H54 (cell line): ENCODE measurements at places on chromosomes 3 and 15.
A peak's percentile ranks its signal among the peaks of the same experiment; 100 is the strongest.

- DNase-seq, result no peak
These were observed 18.1 kb downstream of the FAM81A start for GRCh38 chr15:59456114-59456513.

GRCh38 chr15:85496551-85497171 lies 116.3 kb downstream of the AKAP13 start:
- DNase-seq, result no peak

- no peak for DNase-seq
These were observed 99.1 kb downstream of the SLC49A4 start for GRCh38 chr3:122893754-122894668.

DNA sequence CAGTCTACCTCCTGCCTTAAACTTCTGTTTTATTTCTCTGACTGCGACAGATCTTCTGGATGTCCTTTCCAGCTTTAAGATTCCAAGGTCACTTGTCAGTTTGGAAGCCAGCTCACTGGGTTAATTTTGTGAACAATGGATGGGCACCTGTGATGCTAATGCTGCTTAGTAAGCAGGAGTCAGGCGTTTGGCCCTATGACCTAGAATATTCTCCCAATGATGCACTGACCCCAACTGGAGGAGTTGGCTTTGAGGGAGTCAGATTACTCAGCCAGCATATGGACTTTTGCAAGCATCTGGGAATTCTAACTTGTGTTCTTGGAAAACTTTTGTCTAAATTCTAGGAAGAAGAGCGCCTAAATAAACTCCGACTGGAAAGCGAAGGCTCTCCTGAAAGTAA lies 28.1 kb downstream of the HACD3 start:
- no peak for DNase-seq

- DNase-seq, result no peak
These were observed 262.9 kb downstream of the ZMAT3 start for GRCh38 chr3:178808748-178809147.

DNA sequence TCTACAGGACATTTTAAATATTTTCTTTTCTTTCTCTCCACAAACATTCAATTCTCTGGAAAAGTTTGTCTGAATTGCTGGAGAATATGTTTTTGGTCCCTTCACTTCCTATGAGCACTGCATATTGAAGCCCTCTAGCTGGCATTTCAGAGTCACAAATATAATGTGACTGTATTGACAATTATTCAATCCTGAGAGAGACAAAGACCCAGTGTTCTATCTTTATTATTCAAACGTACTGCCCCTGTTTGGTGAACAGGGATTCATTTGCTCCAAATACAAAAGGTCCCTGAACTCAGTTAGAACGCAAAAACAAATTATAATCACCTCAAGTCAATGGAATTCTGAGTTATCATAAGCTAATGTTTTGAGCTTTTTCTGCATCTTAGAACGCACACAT lies 173.1 kb upstream of the CDIN1 start:
- no peak for DNase-seq

- DNase-seq, result no peak
These were observed 9.1 kb downstream of the CDAN1 start for GRCh38 chr15:42727750-42728381.

DNA sequence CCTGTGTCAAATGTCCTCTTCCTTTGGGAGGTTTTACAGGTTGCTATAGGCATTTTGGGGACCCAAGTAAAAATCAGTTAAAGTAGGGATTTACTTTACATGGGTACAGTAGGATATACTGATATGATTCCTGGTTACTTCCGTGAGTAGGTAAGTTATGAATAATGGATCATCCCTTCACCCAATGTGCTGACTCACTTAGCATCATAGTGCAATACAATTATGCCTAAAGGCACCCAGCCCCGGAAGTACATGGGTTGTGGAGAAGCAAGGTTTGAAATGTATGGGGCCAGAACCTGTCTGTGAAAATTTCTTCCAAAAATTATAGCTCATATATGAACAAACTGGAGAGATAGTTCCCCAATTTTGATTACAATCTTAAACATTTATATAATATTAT lies 64.0 kb downstream of the GLB1 start:
- DNase-seq, result peak; percentile 40

DNA sequence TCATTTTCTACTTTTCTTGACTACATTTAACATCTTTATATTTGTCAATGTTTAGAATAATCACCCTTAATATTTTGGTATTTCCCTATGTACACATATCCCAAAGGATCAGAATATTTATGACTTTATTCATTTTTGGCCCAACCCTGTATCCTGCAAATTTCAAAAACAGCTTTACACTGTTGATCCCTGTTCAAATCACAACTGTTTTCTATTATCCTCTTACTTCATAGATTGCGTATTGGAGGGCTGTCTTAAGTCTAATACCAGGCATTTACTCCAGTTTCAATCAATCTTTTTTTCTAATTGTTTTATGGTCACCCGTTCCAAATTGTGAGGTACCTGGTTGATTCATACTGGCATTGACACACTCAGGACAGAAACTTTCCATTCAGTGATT lies 107.9 kb downstream of the RPL22L1 start:
- DNase-seq, result no peak

- no peak for DNase-seq
These were observed 951 bp downstream of the POMGNT2 start for GRCh38 chr3:43104660-43105595.

GRCh38 chr3:69113536-69113935 lies 8.9 kb downstream of the LMOD3 start:
- no peak for DNase-seq

DNA sequence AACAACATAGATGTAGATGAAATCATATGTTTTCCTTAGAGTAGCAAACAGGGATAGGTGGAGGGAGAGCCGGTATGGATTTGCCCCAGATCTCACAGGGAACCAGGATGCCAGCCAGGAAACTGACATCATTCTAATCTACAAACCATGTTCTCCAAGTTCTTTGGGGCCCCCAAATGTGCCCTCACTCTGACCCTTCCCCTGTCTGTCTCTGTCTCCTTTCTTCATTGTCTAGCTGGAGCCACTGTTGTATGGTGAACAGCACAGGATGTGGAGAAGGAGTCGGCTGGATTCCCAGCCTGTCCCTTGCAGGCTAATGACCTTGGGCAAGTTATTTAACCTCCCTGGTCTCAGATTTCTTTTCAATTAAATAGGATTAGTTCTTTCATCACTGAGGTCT lies 962 bp downstream of the ATP13A5 start:
- no peak for DNase-seq

- no peak for DNase-seq
These were observed 208.4 kb upstream of the ALCAM start for GRCh38 chr3:105158286-105158685.

- no peak for DNase-seq
These were observed 1277.6 kb downstream of the ZPLD1 start for GRCh38 chr3:103712320-103713008.

DNA sequence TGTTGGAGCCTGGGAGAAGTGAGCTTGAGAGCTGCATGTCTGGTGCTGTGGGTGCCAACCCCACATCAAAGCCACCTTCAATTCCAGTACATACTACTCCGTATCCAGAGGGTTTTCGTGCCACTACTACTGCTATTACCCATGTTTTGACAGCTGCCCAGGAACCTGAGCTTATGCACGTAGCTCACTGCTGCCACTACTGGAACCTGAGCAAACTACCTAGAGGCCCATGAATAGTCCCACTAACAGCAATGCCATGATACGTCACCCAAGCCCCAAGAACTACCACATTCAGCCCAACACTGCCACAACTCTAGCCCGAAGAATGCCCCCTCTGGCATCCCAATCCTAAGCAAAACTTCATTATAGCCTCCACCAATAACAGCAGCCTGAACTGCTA lies 215.2 kb upstream of the BCHE start:
- no peak for DNase-seq

DNA sequence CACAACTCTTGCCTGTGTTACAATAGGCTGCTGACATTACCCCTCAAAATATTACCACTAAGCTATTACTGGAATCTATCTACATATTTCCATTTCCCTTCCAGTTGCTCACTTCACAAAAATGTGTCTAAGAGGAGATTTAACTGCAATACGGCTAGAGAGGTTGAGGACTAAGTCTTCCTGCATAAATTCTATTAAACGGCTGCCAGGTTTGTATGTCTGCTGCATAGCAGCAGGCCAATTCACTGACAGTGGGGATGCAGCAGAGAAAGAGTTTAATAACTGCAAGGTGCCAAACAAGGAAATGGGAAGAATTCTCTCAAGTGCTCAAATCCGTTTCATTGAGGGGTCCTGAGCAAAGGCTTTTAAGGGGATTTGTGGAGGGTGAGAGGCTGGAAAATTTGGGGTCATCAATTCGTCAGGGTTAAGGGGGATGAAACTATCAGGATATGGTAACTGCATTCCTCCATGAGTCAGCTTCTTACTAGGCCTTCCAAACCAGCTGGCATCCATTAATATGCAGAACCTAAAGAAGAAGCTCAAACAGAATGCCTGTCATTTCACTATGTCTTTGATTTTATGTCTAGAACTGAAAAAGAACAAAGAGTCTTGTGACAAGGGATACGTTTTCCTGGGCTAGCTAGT lies 675.6 kb downstream of the TBL1XR1 start:
- no peak for DNase-seq
